ENCODE measurements at places on chromosomes 5 and 9.

DNA sequence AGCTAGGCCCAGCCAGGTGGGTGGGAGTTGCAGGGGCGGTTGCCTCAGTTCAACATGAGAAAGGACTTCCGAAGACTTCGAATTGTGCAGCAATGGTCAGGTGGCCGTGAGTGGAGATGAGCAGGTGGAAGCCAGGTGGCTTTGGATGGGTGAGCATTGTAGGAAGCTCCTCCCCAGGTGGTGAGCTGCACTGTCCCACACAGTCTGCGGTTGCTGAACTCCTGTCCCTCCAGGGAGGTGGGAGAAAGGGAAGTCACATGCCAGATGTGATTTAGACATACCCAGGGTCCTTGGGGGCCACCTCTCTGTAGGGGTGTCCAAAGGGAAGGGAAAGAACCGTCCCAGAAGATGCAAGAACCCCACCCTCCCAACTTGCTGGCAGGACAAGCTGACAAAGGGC, 30.4 kb downstream of the COL15A1 start:
- DNase-seq, result no peak

DNA sequence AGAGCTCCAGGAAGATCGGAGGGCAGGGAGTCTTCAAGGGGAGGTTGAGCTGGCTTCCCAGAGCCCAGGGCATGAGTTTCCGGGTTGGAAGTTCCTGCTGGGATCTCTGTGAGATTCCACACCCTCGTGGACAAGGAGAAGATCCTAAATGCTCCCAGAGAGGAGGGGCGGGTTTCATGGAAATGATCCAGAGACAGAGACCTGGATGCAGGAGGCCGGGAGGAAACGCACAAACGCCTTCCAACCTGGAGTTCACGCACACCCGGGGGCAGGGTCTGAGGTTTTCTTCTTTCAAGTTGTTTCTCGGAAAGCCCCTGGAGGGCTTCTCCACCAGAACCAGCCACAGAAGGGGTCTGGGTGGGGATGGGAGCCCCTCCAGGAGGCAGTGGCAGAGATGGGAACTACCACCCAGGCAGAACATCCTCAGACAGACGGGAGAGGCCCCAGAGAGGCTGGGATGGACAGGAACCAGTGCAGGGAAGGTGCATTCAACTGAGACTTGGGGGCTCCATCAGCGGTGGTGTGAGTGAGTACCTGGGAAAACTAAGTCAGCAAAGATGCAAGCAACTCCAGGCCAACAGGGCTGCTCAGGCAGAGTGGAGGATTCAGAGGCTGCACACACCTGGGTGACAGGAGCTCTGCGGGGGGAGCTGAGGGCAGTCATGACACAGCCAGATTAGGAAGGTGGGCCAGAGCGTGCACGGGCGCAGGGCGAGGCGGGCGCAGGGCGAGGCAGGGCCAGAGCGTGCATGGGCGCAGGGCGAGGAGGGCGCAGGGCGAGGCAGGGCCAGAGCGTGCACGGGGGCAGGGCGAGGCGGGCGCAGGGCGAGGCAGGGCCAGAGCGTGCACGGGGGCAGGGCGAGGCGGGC, 52.1 kb upstream of the EXOC3 start:
- no peak for DNase-seq

- DNase-seq, result no peak
Measured at GRCh38 chr5:3995954-3996619, 400.5 kb downstream of the IRX1 start.

GRCh38 chr9:2018162-2018643, 3.1 kb downstream of the SMARCA2 start:
- DNase-seq, result no peak

- no peak for DNase-seq
Measured at GRCh38 chr5:2714805-2715204, 36.7 kb downstream of the IRX2 start.

GRCh38 chr5:180558232-180558631, 33.1 kb downstream of the SCGB3A1 start:
- DNase-seq, result no peak

GRCh38 chr5:136164226-136164625, 28.7 kb downstream of the SMIM32 start:
- no peak for DNase-seq

DNA sequence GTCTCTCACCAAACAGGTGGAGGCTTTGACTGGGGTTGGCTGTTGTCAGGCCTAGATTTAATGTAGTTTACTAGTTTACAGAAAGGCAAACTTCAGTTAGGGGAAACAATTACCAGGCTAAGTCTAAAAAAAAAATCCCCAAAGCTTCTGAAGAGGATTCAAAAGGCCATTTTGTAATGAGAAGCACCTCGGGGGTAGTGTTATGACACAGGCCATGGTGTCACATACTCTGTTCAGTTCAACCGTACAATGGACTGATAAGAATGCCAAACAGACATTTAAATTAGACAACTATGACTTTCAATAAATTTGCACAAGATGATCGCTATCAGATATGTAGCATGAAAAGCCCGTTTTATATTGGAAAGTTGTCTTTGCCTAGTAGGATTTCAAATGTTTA, 120.1 kb upstream of the PCA3 start:
- DNase-seq, result no peak

DNA sequence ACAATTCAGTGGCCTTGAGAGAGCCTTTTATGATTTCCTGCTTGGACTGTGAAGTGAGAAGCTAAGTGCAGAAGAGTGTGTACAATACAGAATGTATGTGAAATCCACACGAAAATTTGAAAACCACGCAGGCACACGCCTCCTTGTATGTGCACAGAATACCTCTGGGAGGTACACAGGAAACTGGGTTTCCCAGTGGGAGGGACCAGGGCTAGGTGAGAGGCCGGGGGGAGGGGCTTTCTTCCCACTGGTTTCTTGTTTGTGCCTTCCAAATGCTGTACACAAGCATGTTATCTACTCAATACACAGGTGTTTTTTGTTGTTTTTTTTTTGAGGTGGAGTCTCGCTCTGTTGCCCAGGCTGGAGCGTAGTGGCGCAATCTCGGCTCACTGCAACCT, 16.1 kb downstream of the C9orf50 start:
- no peak for DNase-seq

GRCh38 chr5:27011274-27011673, 27.1 kb downstream of the CDH9 start:
- DNase-seq, result no peak

DNA sequence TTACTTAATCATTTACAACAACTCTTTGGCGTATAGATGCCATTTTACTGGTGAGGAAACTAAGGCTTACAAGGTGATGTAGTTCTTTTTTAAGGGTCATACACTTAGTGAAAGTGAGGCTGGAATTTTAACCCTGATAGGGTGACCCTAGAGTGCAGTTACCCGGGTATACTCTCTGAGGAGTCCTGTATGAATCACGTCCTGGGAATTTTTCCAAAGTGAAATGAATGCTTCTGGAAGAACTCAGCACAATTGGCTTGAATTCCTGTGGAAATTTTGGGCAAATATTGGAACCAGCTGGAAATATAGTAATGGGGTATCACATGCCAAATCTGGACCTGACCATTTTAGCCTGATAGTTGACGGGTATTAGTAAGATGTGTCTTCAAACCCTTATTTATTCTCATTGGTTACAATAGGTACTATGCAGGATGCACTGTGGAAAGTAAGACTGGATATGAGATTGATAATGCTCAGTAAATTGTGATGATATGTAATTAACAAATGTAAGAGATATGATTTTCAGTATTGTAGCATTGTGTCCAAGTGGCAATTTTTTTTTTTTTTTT, 14.8 kb downstream of the SUB1 start:
- DNase-seq, result peak; percentile 86

DNA sequence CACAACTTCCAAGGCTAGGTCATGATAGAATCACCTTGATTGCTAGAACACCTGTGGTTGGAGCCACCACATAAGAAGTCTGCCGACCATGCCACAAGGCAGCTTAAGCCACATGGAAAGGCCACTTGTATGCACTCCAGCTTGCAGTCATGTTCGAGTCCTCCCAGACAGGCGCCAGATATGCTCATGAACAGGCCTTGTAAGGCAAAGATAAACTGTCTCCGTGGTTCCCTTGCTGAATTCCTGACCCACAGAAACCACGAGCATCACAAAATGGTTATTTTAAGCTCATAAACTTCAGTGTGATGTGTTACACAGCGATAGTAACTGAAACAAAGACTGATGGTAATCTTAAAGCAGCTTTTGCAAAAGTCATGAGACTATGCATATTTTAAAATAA, 188.4 kb upstream of the DAPK1 start:
- DNase-seq, result no peak

DNA sequence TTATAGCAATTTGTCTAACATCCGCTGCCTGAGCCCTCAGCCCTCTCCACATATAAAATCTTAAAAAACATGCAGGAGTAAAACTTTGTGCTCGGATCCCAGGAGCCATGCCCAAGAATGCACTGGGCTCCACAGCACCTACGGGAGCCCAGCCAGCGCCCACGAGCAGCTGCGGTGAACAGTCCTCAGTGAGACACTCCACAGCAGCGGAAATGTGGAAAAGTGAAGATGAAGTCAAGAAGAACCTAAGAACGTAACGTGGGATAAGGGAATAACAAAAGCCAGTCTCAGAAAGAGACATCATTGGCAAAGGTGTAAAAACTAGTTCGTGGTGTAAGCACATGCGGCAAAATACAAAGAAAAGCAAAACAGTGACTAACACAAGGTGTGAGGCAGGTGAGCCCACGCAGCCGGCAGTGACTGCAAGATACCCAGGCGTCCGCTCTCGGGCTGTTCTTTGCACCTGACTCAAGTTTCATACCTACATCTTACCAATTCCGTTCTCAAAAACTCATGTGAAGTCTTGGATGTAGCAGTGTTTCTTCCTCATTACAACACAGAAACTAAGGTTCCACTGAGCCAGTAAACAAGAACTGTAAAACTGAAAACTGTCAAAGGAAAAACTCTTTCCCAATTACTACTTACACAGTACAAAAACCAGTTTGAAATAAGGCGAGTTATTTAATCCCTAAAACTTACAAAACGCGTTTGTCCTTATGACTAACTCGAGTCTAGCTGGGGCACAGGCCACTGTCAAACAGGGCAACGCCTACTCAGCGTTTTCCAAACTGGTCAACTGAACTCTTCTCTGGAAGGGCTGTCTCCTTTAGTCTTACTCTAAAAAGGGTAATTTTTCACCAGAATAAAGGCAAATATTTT, 1.7 kb downstream of the CAMSAP1 start:
- no peak for DNase-seq

GRCh38 chr9:127693697-127694096, 13.1 kb upstream of the CFAP157 start:
- no peak for DNase-seq

DNA sequence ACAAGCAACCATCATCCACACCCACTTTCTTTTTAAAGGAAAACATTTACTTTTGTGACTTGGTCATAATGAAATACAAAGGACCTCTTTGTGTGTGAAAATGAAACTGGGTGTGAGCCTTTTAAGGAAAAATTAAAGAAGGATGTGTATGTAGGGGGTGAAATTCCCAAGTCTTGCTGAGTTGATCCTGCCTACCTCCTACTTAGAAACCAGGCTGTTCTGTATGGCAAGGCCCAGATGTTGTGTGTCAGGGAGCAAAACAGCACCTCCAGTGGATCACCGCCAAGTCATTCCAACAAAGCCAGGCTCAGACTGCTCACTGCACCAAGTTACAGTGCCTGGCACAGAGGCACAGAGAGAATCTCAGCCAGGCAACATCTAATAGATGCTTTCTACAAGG, 198.5 kb upstream of the FBN2 start:
- DNase-seq, result no peak

DNA sequence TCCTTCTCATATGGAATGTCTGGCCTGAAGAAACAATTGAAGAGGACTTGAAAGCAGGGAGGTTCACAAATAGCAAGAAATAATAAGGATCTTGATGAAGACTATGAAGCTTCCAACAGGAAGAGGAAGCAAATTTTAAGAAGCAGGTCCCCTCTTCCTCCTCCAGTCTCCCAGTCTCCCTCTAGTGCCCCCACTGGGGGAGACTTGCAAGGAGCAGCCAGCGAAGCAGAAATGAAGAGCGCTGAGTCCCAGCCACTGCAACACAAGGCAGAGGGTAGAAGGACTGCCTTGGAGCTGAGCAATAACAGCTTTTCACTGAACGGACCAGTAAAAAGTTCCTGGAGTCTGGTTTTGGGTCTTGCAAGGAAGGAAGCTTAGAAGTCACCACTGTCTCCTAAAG, 32.6 kb upstream of the ACO1 start:
- no peak for DNase-seq

- no peak for DNase-seq
Measured at GRCh38 chr5:15752663-15753285, 252.8 kb downstream of the FBXL7 start.

DNA sequence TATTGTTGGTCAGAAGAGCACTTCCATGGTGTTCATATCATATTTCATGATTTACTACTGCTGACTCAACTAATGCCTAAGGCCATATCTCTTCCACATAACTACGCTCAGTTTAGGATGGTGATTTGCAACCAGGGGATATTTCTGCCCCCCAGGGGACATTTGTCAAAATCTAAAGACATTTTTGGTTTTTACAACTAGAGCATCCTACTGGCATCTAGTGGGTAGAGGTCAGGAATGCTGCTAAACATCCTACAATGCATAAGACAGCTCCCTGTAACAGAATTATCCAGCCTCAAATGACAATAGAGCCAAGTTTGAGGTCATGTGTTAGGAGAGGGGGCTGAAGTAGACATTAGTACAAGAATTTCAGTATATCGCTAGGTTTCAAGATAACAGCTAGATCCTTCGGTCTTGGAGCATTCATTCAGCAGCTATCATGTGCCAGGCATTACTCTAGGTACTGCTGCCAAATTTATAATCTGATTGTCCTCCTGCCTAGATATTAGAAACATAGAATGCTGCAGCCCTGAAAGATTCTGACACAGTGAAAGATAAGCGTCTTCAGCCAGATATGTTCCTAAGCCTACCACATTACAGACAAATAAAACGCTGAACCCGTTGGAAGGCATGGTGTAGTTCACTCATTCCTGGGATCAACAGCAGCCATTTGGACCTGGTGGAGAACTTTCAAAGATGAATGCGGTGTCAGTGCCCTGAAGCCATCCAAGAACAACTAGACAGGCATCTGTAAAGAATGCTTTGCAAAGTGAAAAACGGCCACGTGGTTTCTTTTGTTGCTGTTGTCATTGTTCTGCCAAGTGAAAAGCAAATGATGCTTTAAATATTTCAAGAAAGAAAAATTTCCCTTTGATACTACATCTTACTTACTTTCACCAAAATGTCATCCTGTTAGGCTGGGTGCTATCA, 55.5 kb upstream of the FST start:
- peak; percentile 17 for DNase-seq

- no peak for DNase-seq
Measured at GRCh38 chr5:137092831-137093230, 406.3 kb downstream of the SPOCK1 start.

DNA sequence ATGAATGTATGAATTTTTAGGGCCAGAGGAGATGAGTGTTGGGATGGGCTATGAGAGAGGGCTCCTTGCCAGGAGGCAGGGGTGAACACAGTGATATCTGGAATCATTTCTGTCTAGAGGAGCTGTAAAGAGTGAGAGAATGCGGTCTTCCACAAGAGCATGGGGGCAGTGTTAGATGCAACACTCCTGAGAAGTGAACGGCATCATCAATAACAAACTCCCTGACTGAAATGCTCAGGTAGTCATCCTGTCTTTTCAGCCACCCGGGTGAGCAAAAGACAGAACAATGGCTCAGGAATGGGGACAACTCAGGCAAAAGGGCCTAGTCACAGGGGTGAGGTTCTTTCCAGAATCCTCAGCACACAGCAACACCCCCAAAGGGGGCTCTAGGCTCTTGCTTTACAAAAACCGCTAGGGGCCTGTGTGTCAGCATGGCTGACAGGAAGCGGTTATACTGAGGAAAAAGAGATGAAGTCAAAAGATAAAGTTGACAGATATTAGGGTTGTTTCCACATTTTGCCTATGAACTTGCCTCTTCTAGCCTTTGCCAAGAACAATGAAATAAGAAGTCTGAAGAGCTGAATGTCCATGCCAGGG, 104.6 kb upstream of the LRRTM2 start:
- DNase-seq, result no peak

GRCh38 chr9:122218935-122219855, 9.6 kb downstream of the LHX6 start:
- peak; percentile 34 for DNase-seq

All from GM03348 (cell line).